Brain microvascular endothelial cell (primary cell): ENCODE measurements at places on chromosomes 1 and 21.

- no peak for DNase-seq
Measured at GRCh38 chr1:222918801-222919477, 104.1 kb downstream of the DISP1 start.

DNA sequence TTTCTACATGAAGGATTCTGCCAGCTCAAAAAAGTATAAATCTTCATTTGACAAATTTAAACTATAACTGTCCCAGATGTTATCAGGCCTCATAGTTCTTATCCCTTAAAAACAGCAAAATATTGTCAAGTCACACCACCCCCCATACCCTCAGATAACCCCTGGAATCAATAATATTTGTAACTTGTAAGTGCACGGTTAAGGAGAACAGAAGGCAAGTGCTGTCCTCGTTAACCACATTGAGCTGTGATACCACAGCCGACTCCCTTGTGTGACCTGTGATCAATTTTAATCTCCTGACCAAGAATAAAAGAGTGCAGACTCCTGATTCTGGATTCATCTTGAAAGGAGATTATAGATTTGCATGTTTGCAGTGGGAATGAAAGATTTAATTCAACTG is 310.7 kb downstream of the DPYD start:
- no peak for DNase-seq

DNA sequence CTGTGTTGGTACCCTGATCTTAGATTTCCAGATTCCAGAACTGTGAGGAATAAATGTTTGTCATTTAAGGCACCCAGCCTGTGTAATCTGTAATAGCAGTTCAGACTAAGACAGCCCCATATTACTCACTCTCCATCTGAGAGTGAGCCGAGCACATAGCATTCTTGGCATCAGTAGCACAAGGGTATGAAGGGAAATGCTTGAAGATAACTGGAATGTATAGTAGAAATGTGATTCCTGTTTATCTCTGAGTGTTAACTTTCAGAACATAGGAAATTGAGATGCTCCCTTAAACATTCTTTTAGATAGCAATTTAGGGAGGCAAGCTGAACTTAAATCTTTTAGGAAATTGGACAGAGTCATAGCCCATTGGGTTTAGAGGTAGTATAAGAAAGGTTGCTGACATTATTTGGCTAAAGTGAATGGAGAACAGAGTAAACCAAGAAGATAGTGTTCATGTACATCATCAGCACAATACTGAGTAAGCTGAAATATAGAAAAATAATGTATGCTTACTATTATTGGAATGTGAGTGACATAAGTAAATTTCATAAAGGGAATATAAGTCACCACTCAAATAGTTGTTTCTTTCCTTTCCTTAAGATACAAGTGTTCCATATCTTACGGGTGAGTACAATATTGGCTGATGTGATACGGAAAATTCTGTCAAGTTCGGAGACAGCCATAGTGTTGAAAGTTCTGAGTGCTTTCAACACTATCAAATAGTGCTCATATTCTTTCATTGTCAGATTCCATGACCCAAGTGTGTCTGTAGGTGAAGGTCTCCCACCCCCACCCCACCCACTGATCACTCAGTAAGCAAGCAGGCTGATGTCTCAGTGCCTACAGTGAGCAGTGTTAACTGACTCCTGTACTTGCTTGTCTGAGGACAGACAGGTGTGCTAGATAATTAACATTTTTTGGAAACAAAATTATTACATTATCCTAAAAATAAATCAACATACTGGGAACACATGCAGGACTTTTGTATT is 73.7 kb downstream of the LRRC8D start:
- peak; percentile 91 for DNase-seq

GRCh38 chr1:198177546-198177945 is 20.7 kb downstream of the NEK7 start:
- DNase-seq = no peak

- DNase-seq = peak; percentile 69
Measured at GRCh38 chr1:167059045-167059808, 30.9 kb downstream of the GPA33 start.

DNA sequence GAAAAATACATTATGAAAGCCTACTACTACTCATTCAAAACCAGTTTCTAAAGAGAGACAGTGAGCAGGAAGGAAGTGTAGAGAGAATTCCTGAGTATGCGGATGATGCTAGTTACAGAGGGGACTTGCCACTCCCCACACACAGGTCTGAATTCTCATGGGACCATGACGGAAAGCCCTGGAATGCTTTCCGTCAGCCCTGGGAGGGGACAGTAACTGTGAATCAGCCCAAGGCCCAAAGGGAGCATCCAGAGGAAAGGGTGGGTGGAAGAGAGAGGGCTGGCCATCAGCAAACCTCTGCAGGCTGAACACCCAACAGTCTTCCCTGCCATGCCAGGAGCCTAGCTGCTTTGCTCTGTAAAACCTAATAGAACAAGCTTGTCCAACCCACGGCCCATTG is 36.4 kb downstream of the RCSD1 start:
- DNase-seq = peak; percentile 84

DNA sequence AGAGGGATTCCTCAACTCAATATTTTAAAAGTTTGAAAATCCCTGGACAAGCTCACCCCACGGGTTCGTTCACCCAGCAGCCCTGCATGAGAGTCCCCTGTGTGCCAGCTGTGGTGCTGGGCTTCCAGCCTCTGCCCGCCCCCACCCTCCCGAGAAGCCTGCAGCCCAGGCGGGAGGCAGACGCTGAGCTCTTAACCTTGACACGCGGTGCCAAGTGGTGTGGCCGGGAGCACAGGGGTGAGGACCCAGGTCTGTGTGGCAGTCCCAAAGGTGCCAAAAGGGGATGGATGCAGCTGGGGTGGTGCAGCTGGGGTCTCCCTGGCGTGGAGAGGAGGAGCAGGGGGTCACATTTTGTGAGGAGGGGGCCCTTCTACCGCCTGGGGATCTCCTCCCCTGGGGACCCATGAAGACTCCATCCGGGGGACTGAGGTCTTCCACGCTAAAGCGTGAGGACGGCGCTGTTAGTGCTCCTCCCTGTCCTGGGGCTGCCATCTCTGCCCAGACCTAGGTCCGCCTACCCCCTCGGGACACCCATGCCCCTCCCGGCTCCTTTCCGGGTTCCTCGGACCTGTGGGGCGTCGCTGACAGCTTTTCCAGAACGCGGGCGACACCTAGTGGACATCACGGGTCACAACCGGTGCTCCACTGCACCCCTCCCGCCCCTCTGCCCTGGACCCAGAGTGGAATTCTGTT is 12.9 kb downstream of the PLA2G2F start:
- DNase-seq = peak; percentile 48

DNA sequence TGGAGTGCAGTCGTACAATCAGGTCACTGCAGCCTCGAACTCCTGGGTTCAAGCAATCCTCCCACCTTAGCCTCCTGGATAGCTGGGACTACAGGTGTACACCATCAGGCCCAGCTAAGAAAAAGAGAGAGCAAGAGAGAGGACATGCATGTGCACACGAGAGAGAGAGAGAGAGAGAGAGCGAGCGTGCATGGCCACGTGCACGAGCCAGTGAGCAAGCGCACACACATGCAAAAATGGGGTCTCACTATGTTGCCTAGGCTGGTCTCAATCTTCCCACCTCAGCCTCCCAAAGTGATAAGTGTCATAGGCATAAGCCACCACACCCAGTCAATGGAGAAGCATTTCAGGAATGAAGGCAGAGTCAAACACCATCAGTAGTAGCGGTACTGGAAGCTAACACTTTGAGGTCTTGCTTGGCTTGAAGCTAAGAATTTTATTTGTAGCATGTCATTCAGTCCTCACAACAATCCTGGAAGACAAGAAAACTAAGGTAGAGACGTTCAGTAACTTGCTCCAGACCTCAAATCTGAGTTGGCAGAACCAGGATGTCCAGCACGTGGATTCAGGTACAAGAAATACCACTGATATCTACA is 14.5 kb downstream of the GNB1 start:
- DNase-seq = no peak

- no peak for DNase-seq
Measured at GRCh38 chr1:54460861-54461387, 54.7 kb upstream of the SSBP3 start.

DNA sequence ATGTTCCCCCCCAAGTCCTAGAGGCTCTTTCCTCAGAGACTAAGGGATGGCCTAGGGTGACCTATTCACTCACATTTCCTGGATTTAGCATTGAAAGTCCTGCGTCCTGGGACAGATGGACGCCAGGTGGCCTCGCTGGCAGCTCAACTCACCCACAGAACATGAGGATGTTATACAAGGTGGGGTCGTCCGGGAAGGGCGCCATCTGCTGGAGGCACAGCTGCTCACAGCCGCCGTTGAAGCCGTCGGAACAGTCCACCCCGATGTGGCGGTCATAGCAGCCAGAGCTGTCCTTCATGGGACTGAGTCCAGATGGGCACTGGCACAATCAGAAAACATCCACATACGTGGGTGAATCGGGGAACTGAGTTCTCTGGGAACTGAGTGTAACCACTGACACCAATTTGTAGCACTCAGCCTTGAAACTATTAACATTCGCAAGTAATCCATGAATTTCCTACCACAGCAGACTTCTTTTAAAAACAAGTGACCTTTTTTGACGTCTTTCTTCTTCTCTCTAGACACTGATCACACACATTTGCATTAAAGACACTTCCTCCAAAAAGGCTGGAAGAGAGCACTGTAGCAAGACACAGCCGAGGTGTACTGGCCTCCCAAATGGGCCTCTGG is 215.4 kb downstream of the ASTN1 start:
- peak; percentile 1 for DNase-seq

DNA sequence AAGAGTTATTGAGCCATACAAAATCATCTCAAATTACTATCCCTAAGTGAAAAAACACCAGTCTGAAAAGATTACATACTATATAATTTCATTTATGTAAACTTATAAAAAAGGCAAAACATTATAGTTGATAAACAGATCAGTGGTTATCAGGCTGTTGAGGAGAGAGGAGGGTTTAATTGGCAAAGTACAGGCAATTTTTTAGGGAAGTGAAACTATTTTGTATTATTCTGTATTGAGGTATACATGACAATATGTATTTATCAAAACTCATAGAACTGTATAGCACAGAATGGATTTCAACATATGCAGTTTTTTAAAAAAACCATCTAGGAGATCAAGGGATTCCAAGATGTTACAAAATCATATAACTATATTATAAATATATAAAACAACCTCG is 403.7 kb downstream of the LTN1 start:
- DNase-seq = no peak

DNA sequence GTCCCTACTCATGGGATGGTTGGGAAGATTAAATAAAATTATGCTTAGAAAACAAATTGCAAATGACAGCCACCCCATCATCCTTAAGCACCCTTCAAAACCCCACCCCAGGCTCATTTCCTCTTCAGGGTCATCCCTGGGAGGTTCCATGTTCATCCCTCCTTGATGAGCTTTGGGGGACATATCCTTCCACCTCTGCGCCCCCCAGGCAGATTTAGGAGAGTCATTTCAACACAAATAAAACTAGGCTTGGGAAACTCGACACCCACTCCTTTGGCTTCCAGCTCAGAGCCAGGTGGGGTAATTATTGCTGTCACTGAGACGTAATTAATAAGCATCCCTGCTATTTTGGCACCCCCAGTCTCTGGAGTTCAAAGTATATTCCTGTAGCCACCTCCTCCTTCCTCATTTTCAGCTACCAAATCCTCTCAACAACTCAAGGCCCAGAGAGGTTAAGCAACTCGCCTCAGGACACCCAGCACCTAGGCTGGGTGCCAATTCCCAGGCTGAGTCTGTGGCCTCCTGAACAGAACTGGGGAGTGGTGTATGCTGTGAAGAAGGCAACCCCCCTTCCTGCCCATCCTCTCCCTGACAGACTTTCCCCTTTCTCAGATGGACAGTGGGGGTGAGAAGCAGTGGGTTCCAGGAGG is 595 bp downstream of the CRYBG2 start:
- DNase-seq = no peak

GRCh38 chr21:32163386-32163785 is 115.5 kb downstream of the MIS18A start:
- DNase-seq = no peak

DNA sequence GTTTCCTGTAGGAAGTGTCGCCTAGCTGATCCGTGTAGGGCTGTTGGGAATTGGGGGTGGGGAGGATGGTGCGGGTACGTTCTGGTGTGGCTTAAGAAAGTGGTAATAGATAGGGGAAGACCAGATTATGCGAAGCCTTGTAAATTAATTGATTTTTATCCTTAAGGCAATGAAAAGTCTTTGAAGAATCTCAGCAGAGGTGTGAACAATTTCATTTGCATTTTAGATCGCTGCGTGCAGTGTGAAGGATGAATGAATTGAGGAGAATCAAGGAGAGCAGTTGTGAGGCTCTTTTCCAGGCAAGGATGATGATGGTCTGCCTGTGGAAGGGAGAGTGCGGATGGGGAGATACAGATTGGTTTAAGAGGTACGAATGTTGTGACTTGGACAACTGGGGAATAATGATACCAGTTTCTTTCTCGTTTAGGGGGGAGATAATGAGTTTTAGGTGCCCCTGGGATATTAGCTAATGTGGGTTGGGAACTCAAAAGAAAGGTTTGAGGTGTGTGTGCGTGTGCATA is 813 bp upstream of the DEDD start:
- no peak for DNase-seq

DNA sequence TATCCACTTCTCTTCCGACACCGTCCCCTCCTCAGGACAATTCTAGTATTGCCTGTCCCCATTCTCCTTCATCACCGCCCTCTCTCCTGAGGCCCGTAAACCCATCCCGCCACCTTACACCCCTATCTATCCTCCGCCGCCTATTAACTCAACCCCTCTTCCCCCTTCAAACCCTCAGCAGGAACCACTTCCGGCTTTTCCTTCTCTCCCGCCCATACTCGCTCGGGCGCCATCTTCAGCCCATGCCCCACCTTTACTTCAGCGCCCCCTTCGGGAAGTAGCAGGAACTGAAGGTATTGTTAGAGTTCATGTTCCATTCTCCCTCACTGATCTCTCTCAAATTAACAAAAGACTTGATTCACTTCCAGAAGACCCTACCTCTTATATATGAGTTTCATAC is 31.6 kb downstream of the VN1R5 start:
- no peak for DNase-seq

GRCh38 chr1:29488086-29488793 is 251.9 kb downstream of the PTPRU start:
- no peak for DNase-seq

- DNase-seq = peak; percentile 31
Measured at GRCh38 chr1:45326627-45327623, at the start of gene HPDL. Gene HPDL (plus strand): TSS chr1:45326895. CDS start chr1:45327149, 254 bp downstream.

GRCh38 chr1:240138867-240139266 is 47.2 kb downstream of the FMN2 start:
- DNase-seq = no peak

GRCh38 chr21:14522736-14523135 is 23.4 kb downstream of the SAMSN1 start:
- DNase-seq = no peak

DNA sequence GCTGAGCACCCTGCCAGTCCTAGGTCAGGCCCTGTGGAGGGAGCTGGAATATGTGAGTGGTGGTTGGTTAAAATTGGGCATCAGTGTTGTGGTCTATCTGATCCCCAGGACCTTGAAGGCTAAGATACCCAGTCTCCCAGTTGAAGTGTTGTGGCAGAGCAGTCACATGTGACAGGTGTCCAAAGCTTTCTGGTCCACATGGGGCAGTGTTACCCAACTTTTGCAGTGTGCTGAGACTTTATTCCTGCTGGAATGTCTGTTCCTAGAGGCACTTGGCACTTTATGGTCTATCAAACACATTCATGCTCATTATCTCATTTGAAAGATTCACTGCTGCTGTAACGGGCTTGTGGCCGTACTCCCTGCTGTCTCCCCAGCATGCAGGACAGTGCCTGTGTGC is 21.0 kb upstream of the LORICRIN start:
- no peak for DNase-seq
